ENCODE measurements at places on chromosomes 2 and 18.

DNA sequence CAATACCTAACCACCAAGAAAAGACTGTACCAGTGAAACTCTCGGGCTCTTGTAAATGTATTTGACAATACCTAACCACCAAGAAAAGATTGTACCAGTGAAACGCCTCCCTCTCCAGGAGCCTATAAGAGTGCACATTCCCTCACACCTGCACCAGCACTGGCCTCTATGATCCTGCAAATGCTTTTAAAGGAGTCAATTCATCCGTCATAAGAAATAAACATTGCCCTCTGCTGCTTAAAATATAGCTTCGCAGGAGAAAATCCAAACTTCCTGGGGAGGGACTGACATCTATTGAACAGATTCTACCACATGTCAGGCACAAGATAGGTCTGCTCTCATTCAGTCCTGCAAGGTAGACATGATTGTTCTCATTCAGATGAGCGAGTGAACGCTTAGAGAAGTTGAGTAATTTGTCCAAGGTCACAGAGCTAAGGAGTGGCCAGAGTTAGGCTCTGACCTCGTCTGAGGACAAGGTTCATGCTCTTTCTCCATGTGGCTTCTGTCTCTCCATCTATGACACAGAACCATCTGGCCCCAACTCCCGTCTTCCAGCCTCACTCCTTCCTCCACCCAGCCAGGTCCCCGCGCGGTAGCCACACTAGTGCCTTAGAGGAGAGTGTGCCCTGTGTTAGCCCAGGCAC, 38.7 kb downstream of the MCFD2 start:
- no peak for DNase-seq

DNA sequence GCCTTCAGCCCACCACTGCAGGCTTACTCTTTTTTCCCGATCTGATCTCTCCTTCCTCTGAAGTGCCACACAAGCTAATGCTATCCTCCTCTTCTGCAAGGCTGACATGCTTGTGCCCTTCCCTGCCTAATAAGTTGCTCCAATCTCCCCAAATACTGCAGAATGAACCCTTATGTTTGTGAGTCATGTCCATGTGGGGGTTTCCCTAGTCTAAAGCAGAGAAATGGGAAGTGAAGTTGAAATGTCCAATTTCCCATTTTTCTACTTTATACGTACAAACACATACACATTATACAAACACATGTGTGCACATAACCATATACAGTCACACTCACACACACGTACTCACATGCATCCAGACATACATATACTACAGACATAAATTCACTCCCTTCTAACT, 288.1 kb upstream of the CELF4 start:
- DNase-seq: no peak

- no peak for DNase-seq
These were observed 98.7 kb downstream of the BCL2 start for GRCh38 chr18:63220903-63221302.

- no peak for DNase-seq
These were observed 1.9 kb downstream of the WDR12 start for GRCh38 chr2:202909394-202910192.

GRCh38 chr2:217258170-217258569, 398.3 kb upstream of the TNP1 start:
- no peak for DNase-seq

- no peak for DNase-seq
These were observed 152.5 kb upstream of the APCDD1 start for GRCh38 chr18:10301831-10302483.

- no peak for DNase-seq
These were observed 92.3 kb downstream of the COPS8 start for GRCh38 chr2:237177986-237178385.

DNA sequence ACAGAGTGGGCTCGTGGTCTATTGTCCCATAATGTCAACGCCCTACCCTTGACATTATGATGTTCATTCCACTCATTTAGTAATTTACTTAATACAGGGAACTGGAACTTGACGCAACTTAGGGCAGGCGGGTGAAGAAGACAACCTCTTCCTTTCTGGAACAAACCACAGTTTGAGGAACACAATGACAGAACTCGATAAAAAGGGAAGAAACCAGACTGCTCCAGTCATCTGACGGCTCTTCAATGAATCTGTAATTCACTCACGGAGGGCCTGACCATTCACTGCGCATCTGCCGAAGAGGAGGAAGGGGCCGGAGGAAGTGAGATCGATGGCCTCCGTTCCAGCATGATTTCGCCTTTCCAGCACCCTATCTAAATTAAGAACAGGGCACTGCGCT, 83.2 kb downstream of the BCL2 start:
- DNase-seq: no peak

GRCh38 chr18:63313396-63313917, 6.1 kb downstream of the BCL2 start:
- no peak for DNase-seq

DNA sequence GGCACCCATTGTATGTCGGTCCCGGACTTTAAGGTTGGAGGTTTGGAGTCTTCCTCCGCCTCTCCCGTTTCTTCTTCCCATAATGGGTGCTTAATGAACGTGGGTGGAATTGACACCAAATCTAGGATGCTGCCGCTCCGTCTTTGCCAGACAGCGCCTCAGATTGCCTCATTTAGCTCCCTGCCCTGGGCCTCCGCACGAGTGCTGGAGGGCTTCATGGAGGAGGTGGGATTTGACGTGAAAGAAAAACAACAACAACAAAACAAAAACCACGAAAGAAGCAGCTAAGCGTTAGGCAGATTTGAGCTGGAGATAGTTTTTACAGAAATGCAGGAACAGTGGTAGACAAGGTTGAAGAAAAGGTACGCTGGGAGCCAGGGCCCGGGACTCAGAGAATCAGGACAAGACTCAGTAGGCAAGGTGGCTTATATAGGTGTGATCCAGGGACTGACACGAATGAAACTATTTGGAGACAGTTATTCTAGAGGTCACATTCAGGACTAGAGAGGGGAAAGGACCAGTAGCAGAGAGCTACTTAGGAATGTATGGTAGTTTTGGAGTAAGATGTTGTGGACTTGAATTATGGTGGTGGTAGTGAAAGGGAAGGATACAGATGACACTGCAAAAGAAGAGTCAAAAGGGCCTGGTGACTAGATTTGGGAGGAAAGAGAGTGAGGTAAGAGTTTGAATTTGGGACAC, 605 bp downstream of the ZNF2 start:
- no peak for DNase-seq

- no peak for DNase-seq
These were observed 16.5 kb downstream of the TWIST2 start for GRCh38 chr2:238864207-238865014.

- DNase-seq: no peak
These were observed 163.0 kb downstream of the DDX1 start for GRCh38 chr2:15754703-15755099.

GRCh38 chr2:130390460-130391057, 34.7 kb downstream of the PTPN18 start:
- no peak for DNase-seq

GRCh38 chr2:183024339-183025095, 13.7 kb downstream of the NCKAP1 start:
- no peak for DNase-seq

DNA sequence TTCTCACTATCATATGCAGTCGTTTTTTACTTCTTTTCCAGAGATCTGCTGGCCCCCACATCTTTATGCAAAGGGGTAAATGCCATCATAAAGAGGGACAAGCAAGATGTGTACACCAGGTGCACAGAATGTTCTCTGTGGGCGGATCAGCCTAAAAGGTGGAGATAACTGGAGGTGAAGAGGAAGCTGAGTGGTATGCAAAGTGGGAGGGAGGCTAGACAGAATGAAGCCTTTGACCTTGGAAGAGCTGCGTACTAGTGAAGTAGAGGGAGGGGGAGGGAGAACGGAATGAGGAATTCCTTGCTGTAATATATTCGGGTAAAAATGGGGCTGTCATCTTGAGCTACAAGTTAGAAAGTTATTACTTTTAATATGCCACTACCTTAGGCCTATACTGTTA, 287.5 kb upstream of the VRK2 start:
- no peak for DNase-seq

DNA sequence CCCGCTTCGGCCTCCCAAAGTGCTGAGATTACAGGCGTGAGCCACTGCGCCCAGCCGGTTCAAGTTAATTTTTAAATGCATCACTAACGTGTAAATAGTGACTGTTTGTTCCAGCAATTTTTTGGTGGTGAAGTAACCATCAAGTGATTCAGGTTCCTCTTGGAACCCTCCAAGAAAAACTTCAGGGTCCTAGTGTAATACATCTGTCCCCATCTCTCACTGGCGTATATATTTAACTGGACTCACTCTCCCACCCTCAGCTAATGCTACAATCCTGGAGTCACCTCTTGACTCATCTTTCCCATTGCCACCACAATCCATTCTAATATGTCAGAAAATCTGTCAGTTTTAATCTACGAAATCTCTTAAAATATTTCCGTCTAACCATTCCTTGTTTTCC, 10.3 kb downstream of the SULT1C4 start:
- DNase-seq: no peak

GRCh38 chr18:54910161-54910919, 48.9 kb downstream of the CCDC68 start:
- no peak for DNase-seq

GRCh38 chr2:199433204-199433832, 24.4 kb downstream of the SATB2 start:
- DNase-seq: no peak

DNA sequence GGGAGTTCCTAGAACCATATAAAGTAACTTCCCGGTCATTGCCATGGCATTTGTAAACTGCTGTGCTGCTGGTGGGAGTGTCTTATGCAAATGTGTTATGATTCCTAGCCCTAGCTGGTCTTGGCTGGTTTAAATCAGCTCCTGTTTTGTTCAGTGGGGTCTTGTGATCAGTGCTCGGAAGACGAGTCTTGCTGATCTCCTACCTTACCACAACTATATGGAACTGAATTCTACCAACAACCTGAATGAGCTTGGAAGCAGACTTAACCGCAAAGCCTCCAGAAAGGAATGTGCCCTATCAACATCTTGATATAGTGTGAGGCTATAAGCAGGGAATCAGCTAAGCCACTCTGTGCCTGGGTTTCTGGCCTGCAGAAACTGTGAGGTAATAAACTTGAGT, 33.5 kb downstream of the POLE4 start:
- no peak for DNase-seq

DNA sequence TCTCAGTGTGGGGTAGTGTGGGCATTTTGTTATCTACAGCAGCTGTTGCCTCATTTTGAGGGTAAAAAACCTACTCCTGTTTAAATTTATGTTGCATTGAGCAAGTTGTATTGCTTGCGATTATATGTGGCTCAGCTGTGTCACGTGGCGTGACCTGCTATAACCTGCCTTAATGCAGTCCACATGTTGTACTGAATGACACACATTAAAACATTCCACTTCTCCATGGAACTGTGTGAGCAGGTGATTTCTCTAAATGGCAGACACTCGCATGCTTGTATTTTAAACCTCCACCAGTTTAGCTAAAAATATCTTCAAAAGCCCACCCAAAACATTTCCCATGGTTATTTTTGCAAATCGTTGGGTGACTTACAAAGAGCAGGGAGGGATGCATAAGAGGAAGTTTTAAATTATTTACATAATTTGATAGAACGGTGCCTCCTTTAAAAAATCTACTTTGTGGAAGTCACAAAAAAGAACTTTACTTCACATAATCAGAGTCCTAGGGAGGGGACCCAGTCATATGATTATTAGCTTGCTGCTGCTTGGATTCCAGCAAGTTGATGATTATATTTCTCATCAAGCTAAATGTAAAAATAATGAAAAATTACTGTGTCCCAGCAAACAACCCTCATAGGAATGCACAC, 163.3 kb upstream of the ZEB2 start:
- DNase-seq: no peak

DNA sequence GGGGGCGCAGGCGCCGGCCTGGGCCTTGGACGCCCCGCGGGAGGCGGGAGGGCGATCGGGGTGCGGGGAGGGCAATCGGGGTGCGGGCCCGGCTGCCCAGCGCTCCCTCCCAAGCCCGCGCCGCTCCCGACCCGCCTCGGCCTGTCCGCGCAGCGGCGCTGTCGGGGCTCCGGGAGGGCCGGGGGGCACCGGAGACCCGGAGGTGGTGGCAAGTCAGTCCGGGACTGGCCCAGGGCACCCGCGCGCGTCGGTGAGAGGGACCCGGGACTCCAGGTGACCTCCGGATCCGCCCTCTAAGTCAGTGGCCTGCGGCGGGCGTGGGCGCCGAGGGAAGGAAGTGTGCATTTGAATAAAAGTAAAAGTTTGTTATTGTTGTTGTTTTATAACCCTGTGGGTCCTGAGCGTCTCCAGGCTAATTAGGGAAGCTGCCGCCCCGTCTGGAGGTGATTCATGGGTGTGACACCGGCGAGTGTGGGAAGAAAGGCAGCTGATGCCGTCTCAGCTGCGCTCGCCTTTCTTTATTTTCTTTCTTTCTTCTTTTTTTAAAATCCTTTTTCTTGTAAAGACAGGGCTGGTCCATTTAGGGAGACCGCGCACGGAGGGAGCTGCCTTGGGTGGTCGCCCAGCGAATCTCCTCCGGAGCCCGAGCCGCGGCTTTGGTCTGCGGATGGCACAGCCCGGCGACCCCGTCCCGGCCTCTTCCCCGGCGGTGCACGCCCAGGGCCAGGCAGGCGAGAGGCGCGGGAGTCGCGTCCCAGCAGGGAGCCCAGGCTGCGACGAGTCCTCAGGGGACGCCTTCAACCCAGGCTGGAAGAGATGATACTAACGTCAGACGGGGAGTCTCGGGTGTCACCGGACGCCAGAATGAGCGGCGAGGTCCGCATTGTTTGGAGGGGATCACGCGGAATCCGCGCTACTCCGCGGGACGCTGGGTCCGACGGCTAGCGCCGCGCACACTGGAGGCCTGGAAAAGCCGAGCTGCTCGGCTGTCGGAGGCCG, 627 bp upstream of the CRACDL start:
- DNase-seq: no peak

DNA sequence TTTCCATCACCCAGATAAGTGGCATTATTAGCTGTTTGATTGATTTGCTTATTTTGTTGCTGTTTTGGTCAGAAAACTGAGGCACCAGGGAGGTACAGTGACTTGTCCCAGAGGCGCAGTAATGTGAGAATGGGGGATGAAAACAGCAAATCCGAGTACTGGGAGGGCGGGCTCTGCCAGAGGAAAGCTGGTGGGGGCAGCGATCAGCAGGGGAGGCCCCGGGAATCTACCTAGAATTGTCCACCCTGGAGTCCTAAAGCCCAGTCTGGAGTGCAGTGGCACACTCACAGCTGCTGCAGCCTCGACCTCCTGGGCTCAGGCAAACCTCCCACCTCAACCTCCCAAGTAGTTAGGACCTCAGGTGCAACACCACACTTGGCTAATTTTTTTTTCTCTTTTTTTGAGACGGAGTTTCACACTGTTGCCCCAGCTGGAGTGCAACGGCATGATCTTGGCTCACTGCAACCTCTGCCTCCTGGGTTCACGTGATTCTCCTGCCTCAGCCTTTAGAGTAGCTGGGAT, 17.0 kb upstream of the PTMA start:
- DNase-seq: no peak

DNA sequence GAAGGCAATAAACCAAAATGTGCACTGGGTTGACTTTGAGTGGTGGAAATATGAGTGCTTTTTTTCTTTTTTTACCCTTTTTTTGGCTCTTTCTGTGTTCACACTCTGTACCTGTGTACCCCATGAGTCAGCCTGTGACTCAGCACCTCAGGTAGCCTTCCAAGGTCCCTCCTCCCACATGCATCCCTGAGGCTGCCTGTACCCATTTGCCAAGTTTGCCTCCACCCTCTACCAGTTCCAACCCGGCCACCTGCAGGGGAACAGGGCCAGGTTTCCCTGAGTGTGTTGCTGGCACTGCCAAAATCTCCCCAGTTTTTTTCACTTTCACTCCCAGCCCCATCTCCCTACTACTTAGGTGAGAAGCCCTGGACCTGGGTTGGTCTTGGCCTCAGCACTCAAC, 14.0 kb downstream of the CXCR1 start:
- no peak for DNase-seq
